Right ventricle myocardium superior (tissue), 1 donor: ENCODE measurements at places on chromosomes 12 and 14. TPM values are rescaled to one million over a fixed set of nuclear protein-coding genes. Genes with fewer than 3 reads are reported as not detected.
A peak's percentile ranks its signal among the peaks of the same experiment; 100 is the strongest.

- DNase-seq, result no peak
Measured at GRCh38 chr12:113030875-113031525, 25.5 kb upstream of the DTX1 start.

DNA sequence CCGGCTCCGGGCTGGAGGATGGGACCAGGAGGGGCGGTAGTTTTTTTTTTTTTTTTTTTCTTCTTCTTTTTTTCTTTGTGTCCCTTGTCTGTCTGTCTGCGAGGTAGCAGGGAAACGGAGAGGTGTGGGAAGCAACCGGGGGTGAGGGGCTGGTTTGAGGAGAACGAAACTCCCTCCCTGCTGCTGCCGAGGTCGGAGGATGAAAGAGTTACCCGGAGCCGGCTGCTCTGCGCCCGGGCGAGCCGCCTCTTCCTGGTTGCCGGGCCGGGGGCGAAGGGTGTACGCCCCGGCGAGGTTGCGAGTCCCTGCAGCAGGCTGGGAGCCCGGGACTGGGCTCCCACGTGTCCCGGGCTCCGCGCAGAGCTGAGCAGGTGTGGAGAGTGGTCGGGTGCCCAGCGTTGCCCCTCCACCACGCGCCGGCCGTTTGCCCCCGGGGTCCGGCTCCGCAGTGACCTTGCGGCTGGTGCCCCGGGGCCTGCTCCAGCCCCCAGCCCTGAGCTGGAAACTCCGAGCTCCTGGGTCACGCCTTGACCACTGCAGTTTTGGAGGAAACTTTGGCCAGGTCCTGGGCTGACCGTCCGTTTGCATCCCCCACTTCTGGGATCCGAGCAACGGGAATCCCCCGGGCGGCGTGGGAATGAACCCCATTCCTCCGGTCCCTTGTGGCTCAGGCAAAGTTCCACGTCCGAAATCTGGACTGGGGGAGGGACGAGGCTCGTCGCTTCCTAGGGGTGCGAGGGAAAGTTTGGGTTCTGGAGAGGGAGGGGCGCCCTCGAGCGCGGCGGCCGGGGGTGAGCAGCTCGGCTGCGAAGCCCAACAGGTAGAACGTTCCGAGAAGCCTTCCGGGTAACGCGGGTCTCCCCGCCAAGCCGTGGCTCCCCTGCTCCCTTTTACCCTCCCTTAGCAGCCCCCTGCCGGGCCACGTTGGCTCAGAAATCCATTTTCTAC, 1.3 kb downstream of the CHST11 start:
- DNase-seq, result peak; percentile 52

GRCh38 chr12:86496595-86496994, 240.4 kb upstream of the MGAT4C start:
- no peak for DNase-seq

DNA sequence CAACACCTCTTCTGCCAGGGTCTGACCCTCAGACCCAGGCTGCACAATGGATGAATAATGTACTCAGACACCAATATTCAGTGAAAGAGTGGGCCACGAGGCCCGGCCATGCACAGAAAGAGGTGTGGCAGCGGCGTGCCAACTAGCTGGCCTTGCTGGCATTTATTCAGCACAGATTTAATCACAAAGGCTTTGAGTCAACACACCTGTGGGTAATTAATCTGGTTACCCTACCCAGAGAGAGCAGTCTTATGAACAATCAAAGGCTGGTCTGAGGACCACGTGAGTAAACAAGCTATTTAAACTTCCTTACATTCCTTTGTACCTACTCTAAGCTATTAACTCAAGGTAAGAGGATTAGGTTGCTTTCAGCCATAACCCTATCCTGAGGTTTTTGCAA, 324.8 kb downstream of the C12orf50 start:
- no peak for DNase-seq

- no peak for DNase-seq
Measured at GRCh38 chr14:22865424-22866405, 5.8 kb upstream of the LRP10 start.

DNA sequence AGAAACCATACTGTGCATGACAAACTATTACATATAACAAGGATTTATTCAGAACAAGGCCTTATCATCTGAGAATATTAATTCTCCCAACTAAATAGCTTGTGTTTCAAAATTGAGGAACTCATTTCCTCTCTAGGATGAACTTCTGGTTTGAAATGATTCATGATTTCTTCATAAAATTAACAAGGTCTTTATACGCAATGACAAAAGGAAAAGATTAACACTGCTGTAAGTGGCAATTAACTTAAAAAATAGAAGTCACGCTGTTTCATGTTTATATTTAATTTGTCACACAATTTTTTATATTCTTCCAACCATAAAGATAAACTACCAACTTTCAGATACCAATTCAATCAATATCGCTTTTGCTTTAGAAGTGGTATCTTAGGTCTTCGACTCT, 80.8 kb downstream of the GRIP1 start:
- no peak for DNase-seq

DNA sequence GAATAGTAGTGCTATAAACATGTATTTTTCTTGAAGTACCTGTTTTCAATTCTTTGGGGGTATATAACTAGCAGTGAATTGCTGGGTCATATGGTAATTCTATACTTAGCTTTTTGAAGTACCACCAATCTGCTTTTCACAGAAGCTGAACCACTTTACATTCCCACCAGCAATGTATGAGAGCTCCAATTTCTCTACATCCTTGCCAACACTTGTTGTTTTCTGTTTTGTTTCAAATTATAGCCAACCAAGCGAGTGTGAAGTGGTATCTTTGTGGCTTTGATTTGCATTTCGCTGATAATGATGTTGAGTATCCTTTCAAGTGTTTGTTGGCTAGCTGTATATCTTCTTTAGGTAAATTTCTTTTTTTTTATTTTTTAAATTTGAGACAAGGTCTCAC, 95.7 kb downstream of the PAPLN start:
- DNase-seq, result no peak

DNA sequence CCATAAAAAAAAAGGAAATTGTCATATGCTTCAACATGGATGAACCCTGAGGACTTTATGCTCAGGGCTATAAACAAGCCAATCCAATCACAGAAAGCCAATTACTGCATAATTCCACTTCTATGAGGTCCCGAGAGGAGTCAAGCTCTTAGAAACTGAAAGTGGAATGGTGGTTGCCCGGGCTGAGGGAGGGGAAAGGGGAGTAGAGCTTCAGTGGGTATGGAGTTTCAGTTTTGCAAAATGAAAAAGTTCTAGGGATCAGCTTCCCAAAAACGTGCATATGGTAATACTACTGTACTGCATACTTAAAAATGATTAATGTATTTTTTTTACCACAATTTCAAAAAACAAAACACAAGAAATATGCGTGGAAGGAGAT, 52.0 kb downstream of the RNF34 start:
- DNase-seq, result no peak

GRCh38 chr14:85471744-85472143, 58.2 kb upstream of the FLRT2 start:
- peak; percentile 29 for DNase-seq

DNA sequence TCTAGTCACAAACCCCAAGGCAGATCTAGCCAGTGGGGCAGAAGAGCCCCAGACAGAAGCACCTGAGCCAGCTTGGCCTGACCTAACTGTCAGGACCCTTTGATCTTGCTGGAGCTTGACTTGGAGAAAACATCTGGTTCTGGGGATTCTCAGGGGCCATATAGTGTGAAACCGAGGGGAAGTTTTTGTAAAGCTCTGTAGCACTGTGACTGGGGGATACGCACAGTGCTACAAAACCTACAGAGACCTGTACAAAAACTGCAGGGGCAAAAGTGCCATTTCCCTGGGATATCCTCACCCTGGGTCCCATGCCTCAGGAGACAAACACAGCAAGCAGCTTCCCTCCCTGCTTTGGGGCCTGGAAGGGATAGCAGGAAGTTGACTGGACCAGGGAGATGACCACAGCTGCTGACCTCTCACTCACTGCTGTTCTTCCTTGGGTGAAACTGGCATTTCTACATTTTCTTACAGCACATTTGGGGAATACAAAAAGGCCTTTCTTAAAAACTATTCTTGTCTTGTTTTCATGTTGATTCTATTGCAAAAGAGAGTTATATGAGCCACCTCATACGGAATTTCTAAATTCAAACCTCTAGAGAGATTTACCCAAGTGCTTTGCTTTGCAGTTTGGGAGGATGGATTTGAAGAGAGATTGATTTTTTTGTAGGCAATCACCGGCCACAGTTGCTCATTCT, 140.0 kb downstream of the DAD1 start:
- no peak for DNase-seq

- DNase-seq, result no peak
Measured at GRCh38 chr14:98321841-98322240, 950.2 kb downstream of the BCL11B start.

- no peak for DNase-seq
Measured at GRCh38 chr12:116797885-116798284, 59.8 kb downstream of the RNFT2 start.

- DNase-seq, result no peak
Measured at GRCh38 chr12:103827911-103828391, 13.1 kb downstream of the NT5DC3 start.

DNA sequence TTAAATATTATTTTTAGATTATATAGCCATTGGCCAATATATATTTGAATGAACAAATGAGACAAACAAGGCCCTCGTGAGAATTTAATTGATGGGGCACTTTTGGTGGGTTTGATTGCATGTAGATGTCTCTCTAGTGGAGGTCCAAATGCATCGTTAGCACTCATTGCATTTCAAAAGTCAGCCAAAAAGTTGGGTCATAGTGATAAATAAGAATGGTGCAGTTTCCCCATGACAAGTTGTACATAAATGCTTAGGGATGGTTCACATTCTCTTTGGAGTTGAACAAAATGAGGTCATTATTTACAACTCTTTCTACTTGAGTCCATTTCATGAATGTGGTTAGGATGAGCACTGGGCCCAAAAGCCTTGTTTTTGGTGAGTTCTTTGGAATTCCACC, 1.0 kb downstream of the BEST3 start:
- no peak for DNase-seq

DNA sequence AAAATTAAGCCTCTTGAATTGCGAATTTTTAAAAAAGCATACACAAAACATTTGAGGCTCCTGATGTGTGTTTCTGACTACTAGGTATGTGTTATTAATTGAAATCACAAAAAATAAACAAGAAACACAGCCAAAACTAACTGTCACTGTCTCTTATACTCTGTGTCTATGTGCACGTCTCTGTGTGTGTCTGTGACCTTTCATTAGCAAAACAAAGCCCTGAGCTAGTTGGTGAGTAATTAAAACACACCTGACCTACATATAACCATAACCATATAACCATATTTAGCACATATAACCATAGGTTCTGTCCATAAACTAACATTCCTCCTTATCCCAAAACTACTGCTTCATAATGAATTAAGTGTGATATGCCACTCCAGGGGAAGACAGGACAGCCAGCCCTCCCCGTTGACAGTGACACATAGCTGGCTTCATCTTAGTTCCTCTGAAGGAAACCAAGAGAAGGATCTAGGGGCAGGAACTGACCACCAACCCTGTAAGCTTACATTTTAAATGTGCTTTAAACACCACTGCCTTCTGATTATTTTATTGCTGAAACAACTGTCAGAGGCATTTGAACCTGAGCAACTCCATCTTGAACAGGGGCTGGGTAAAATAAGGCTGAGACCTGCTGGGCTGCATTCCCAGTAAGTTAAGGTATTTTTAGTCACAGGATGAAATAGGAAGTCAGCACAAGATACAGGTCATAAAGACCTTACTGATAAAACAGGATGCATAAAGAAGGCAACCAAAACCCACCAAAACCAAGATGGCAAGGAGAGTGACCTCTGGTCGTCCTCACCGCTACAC, 106.7 kb downstream of the PPP2R5E start:
- no peak for DNase-seq

DNA sequence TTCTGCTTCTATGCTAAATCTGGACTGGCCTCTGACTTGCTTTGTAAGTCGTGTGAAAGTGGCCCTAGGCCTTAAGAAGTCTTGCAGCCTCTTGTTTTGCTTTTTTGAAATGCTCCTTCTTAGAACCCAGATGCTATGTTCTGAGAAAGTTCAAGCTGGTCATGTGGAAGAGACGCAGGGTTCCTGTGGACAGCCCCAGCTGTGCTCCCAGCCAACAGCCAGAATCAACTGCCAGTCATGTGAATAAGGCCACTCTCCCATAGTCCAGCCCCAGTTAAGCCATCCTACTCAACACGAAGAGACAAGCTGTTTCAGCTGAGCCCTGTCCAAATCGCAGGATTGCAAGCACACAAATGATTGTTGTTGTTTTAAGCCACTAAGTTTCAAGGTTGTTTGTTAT, 37.3 kb upstream of the TBPL2 start:
- peak; percentile 46 for DNase-seq

DNA sequence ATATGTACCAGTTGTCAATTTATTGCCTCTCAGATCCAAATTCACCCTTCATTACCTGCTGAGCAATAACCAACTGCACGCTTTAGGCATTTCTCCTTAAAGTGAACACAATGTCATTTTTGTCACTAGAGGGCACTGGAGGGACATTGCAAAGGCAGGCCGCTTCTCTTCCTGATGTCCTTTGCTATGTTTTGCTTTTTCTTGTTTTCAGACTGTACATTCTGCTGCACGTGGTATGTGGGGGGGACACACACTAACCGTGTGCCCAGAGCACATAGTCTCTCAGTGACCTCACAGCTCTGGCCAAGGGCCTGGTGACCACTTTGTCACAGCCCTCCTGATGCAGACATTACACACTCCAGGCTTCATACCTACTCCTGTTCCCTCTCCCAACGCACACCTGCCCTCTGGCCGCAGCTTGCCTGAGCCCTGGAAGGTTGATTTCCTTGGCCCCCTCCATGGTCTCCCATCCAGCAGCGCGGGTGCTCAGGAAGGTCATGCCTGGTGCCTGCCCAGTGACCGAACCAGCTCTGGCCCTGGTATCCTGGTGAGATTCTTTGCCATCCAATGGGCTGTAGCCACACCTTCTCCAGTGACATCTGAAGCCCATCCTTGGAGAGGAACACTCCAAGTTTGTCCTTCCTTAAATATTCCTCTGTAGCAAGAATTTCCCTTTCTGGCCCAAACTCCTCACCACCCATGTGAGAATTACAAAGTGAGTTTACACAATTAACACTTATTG, 39.9 kb downstream of the MYO1H start:
- DNase-seq, result no peak

DNA sequence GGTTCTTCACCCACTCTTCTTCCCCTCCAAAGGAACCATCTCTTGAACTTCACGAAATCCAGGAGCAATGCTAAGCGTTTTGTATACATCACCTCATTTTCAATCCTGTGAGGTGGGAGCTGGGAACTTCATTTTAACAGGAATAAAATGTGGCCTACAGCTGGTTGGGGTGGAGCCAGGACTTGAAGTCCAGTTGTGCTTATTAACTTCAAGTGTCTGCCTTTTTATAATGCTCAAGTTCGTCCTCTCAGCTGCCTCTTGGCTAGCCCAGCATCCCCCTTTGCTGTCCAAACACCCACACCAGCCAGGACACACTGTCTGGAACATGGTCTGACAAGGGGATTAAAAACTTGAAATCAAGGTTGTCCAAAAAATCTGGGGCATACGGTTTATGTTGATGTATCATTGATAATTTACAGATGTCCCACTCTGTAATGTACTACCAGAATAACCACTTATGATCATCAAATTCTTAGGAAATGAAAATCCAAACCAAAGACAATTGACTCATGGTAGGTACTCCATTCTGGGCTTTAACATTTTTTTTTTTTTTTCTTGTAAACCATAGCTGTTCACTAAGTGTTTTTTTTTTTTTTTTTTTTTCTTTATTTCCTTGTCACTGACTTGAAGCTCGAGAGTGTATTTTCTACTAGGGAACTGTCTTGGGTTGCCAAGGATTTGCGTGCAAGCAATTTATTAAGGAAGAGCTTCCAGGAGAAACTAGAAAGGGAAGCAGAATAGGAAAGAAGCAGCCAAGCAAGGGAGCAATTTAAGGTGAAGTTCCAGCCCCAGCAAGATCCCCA, 252.3 kb downstream of the EFCAB11 start:
- peak; percentile 52 for DNase-seq

The ANKRD33 gene
- not detected for total RNA-seq

The MYO1H gene
- 0.78 TPM for total RNA-seq

The DBX2 gene
- 0.08 TPM for total RNA-seq

The FGD4 gene
- total RNA-seq, result 17.3 TPM
